ENCODE measurements at places on chromosomes 3 and 15.

GRCh38 chr3:140170612-140171011, 235.6 kb downstream of the CLSTN2 start:
- no peak for DNase-seq

DNA sequence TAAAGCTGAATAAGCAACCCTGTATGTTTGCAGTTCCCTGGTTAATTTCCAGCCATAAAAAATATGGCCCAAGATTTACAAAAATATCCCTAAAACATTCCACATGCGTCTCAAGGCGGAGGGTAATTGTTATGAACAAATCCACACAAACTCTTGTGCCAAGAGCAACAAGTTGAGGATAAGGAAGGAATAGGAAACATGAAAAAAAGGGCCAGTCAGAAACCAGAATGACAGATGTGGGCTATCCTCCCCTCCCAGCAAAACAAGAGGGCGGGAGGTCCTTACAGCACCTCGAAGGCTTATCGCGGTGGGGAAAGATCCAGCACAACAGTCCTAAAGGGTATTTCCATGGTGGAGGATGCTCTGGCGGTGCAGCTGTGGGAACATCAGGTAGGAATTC, 155.6 kb upstream of the HES1 start:
- DNase-seq: no peak

DNA sequence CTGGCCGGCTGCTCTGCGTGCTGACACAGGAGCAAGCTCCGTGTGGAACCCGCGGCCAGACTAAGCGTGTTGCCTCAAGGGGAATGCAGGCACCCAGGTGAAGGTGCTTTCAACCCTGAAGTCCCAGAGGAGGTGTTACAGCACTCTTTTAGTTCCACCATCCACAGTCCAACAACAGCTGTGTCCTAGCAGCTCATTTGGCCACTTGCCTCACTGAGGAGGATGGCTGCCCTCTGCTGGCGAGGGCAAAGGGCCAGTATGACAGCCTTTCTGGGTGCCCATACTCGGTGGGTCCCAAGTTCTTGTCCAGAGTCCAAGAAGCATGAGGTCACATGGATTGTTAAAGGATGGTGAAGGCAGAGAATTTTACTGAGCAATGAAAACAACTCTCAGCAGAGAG, 87.8 kb downstream of the C3orf85 start:
- no peak for DNase-seq

DNA sequence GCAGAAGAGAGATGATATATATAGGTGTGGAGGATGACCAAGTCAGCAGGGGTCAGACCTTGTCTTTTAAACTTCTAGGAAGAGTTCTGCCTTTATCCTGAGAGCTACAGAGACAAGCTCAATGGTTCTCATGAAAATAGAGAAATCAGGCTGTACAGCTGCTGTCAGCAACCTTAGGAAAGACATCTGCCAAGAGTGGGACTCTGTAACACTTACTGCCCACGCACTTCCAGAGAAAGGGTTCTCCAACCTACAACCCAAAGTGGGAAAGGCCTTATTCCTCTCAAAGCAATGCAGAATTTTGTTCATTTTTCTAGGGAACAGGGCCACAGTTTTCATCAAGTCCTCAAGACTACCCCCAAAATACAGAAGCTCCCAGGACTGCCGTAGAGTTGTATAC, 138.7 kb downstream of the STT3B start:
- DNase-seq: no peak

DNA sequence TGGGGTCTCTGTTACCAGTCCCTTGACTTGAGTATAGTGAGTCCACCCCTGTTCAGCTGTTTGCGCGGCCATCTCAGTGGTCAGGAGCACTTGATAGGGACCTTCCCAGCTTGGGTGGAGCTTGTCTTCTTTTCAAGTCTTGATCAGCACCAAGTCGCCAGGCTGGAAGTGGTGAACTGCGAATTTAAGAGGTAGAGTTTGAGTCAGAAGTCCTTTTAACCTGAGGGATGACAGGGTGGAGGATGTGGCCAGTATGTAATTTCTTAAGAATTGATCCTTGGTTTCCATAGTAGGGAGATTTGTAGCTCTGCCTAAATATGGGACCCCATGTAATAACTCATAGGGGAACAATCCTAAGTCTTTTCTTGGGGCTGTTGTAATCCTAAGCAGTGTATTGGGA, 86.3 kb upstream of the XCR1 start:
- no peak for DNase-seq

DNA sequence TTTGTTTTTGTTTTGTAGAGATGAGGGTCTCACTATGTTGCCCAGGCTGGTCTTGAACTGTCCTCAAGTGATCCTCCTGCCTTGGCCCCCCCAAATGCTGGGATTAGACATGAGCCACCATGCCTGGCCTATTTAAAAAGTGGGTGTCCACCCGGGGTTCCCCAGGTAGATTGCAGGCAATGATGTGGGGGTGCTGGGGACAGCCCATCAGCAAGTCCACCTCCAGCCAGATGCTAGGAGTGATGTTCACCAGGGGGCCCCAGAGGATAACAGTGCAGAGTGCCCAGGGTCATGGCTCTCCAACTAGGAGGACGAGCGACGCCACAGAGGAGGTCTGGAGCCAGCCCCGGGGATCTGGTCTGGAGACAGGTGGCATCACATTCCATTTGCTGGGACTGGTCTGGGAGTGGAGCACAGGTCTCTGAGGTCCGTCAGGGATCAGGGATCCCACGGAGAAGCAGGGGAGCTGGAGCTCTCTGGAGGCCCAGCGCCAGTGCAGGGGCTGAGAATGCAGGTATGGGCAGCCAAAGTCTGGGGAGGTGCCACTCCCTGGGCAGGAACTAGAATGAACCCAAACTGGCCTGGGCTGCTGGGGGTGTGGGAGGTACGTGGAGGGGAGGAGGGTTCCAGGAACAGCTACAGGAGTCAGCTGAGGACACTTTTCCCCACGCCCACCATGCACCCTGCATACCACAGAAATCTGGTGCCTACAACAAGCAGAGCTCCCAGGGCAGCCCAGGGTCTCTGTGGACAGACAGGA, 51.2 kb upstream of the PCSK6 start:
- no peak for DNase-seq

DNA sequence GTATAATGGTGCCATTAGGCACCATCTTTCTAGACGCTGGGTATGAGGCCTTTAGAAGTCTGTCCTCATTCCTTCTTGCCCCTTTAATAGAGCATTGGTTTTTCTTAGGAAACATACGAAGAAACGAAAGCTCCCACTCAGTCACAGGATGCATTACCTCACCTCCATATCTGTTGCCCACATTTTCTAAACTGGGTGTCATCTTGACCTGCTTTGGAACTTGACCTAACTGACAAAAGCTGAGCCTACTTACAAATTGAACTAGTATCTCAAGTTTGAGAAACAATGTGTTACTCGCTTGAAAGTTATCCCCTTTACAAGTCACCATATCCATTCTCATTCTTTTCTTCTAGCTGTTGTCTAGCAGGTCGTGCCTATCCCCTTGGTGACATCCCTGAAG, 102.7 kb downstream of the VPS8 start:
- DNase-seq: no peak

- DNase-seq: no peak
Observed at GRCh38 chr3:132821314-132821713, 99.1 kb upstream of the NPHP3 start.

- no peak for DNase-seq
Observed at GRCh38 chr3:5813521-5813920, 626.0 kb downstream of the EDEM1 start.

GRCh38 chr3:127475391-127475790, 115.1 kb downstream of the TPRA1 start:
- no peak for DNase-seq

DNA sequence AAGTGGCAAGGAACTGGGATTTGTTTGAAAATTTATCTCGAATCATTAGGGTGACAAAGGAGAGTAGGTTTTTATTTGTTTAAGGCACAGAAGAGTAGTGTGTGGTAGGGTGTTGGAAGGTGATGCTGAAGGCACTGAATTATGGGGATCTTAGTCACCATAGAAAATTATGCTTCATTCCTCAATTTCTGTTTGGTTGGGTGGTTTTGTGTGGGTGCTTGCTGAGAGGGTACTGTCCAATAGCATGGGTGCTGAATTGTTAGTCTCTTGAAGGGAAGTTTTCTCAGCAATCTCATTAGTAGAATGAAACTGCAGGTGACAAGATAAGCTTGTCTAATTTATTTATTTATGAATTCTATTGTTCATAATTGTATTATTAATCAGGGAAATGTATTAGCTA, 610.9 kb downstream of the AGBL1 start:
- no peak for DNase-seq

Measured in heart left ventricle (tissue), 16 donors.